Breast epithelium (tissue), 4 donors: ENCODE measurements at places on chromosomes 4 and X.

- DNase-seq = no peak
Observed at GRCh38 chr4:97953171-97953941, 189.9 kb downstream of the STPG2 start.

DNA sequence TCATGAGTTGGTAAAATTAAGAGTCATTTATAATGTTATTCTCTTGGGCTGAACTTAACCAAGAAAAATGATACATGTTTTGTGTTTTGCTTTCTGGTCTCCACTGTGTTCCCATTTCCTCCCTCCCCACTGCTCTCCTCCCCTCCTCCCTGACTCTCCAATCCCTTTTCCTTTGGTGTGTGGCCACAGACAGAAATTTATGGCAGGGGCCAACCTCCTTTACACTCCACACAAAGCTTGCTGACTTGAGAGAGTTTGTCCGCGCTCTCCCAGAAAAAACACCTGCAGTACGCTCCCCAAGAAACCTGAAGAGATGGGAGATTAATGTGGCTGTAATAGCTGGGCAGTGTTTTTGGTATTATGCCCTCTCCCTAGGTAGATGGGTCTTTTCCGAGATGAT is 88.9 kb downstream of the ALPK1 start:
- no peak for DNase-seq

DNA sequence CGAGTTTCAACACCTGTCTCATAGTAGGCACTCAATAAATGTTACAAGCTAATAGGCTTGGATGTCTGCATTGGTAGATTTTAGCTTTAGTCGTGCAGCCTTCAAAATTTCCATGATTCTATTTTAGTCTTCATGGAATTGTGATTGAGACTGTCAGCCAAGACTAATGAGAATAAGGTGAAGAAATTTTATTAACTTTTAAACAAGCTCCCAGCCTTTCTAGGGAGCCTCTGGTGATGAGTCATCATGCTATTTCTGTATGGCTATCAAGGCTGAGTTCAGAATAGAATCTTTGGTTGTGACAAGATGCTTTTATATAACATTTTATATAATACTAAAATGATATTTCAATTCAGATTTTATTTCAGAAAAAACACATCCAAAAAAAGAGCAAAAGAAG is 685.8 kb downstream of the GABRG1 start:
- no peak for DNase-seq

DNA sequence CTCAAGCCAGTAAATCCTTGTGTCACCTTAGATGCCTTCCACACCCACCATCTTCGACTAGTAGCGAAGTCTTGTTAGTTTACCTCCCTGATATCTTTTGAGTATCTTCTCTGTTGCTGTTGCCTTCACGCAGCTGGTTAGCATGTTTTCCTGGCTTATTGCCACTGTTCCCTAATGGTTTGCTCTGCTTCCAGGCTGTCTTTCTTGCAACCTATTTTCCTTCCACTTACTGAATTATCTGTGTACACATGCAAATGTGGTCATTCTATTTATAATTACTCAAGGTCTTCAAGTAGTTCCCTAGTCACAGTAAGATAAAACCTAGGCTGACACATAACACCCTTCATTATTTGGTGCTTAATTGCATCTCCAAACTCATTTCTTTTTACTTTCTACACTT is 89.5 kb downstream of the UGT8 start:
- DNase-seq = no peak

DNA sequence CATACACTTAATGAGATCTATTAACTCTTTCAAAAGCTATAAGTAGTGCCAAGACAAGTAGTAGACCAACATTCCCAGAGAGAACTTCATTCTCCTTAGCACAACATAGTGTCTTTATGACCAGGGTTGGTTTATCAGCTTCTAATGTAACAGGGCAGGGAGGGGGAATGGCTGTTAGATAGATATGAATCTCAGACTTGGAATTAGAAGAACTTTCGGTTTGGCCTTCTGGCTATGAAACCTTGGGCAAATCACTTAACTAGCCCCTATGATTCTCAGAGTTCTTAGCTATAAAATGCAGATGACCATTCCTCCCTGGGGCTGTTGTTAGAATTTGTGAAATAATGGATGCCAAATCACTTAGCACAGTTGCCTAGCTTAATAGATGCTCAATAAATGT is 132.2 kb downstream of the SLC10A7 start:
- no peak for DNase-seq

DNA sequence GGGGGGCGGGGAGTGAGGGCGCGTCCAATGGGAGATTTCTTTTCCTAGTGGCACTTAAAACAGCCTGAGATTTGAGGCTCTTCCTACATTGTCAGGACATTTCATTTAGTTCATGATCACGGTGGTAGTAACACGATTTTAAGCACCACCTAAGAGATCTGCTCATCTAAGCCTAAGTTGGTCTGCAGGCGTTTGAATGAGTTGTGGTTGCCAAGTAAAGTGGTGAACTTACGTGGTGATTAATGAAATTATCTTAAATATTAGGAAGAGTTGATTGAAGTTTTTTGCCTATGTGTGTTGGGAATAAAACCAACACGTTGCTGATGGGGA is 1.1 kb downstream of the HTT start:
- no peak for DNase-seq

- no peak for DNase-seq
Observed at GRCh38 chrX:107630031-107630689, 1.9 kb downstream of the PRPS1 start.

- DNase-seq = no peak
Observed at GRCh38 chr4:104549736-104550135, 55.0 kb upstream of the CXXC4 start.

DNA sequence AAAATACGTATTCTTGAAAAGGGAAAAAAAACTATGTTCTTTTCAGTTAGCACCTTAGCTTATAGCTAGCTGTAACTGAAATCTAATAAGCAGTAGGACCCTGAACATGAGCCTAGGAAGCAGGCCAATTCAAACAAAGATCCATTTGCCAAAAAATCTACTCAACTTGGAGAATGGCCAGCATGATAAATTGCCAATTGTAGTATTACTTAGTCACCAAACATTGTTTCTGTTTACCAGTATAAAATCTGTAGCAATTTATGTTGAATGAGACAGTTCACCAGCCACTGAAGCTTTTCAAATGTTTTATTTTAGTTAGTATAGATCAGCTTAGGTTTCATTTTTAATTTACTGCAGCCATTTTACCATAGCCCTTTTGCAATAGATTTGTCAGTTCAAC is 323.6 kb upstream of the DIPK2B start:
- no peak for DNase-seq

- no peak for DNase-seq
Observed at GRCh38 chr4:172900900-172901299, 267.7 kb upstream of the GALNT7 start.

- no peak for DNase-seq
Observed at GRCh38 chr4:135201081-135201480, 999.5 kb upstream of the PABPC4L start.

DNA sequence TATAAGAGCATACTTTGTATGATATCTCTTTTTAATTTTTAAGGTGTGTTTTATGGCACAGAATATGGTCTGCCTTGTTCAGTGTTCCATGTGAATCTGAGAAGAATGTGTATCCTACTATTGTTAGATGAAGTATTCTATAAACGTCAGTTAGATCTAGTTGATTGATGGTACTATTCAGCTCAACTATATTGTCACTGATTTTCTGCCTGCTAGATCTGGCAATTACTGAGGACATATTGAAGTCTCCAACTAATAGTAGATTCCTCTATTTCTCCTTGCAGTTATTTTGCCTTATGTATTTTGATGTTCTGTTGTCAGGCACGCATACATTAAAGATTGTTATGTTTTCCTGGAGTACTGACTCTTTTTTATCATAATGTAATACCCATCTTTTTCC is 39.8 kb downstream of the AWAT2 start:
- DNase-seq = no peak

GRCh38 chrX:46561824-46562657 is 11.5 kb upstream of the CHST7 start:
- DNase-seq = no peak
